Peyer's patch (tissue), 4 donors: ENCODE measurements at places on chromosomes 13 and 19. TPM values are rescaled to one million over a fixed set of nuclear protein-coding genes. Genes with fewer than 3 reads are reported as not detected.

Gene TMEM145
- total RNA-seq, result not detected

Gene ZNF575
- 1.6 TPM for total RNA-seq

Gene LRRC8E
- 0.88 TPM for total RNA-seq

Gene ZNF234
- 7.1 TPM for total RNA-seq

Gene PEAK3
- total RNA-seq, result 5.8 TPM

GRCh38 chr19:7550987-7551761 is 15.7 kb downstream of the PNPLA6 start:
- H3K27ac ChIP-seq, result peak overlapping the region; percentile 12
- no peaks in the 10 kb centered on the region for H3K4me1 ChIP-seq
- peak overlapping the region; percentile 35 for H3K4me3 ChIP-seq
- peak; percentile 81 for DNase-seq
- H3K36me3 ChIP-seq, result no peaks in the 10 kb centered on the region

DNA sequence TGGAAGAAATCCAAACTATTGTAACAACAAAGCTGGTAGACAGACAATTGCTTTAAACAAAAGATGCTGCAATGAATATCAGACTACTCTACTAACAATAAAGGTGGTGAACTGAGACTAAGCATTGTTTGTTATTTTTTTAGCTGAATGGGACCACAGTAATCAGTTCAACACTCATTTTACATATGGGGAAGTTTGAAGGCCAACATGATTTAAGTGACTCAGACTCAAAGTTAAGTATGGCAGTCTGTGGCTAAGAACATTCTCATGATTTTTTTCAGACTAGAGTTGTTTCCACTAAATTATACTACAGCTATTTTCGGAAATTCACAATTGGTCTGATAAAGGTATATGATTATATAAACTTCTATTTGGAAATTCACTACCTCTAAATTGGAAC is 10.4 kb downstream of the EXOSC8 start:
- peaks cover 85% of the 10 kb centered on the region for H3K36me3 ChIP-seq
- no peak overlapping the region for H3K27ac ChIP-seq
- H3K4me3 ChIP-seq, result no peak overlapping the region
- H3K27me3 ChIP-seq, result no peaks in the 10 kb centered on the region
- DNase-seq, result no peak
- H3K4me1 ChIP-seq, result no peaks in the 10 kb centered on the region

DNA sequence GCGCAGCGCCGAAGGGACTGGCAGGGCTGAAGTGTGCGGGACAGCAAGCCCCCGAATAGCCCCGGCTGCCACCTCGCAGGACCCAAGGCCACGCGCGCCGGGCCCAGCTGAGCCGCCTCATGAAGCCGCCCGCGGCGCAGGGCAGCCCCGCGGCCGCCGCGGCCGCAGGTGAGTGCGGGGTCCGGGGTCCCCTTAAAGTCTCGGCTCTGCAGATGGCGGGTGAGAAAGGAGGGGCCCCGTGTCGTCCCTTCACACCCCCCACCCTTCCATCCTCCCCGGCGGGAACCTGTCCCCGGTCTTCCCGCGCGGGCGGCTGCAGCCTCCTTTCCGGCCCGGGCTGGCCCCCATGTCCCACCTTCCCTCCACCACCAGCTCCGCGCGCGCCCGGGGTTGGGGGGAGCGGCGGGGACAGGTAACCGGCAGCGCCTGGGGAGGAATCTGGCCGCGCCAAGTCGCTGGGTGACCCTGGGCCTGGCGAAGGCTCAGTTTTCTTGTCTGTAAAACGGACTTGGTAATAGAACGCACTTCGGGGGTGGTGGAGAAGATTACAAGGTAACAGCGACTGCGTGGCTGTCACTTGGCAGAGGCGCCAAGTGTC is 338 bp downstream of the RGCC start:
- H3K4me1 ChIP-seq, result peaks cover 5% of the 10 kb centered on the region
- H3K36me3 ChIP-seq, result no peaks in the 10 kb centered on the region
- H3K27me3 ChIP-seq, result no peaks in the 10 kb centered on the region
- DNase-seq, result no peak

DNA sequence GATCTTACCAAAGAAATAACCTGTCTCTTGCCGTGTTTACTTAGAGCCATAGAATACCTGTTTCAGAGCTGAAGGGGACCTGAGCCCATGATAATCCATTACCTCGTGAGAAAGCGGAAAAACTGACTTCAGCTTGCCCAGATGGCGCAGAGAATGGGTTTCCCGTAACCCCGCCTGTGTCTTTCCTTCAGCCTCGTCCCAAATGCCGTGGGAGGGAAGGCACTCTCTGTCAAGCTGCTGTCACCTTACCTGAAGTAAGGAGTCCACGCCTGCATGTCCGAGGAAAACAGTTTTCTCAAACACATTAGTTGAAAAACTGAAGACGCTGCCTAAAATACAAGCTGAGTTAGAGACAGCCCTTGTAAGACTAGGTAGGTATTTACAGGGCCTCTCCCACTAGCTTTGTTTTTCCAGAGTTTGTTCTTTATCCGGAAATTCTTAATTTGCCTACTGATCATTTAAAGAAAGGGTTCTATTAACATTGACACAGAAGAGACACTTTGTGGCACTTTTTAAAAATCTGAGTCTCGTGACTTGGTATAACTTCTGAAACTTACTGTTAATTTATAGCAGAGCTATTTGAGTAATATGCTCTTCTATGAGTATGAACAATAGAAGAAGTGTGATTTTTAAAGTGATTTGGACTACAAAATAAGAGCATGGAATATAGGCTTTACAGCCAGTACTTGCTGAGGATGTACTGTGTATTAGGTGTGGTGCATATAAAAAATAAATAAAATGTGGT is 1.3 kb upstream of the INTS6 start:
- no peaks in the 10 kb centered on the region for H3K36me3 ChIP-seq
- peak overlapping the region; percentile 97 for H3K27ac ChIP-seq
- peaks cover 19% of the 10 kb centered on the region for H3K4me1 ChIP-seq
- H3K27me3 ChIP-seq, result no peaks in the 10 kb centered on the region
- H3K4me3 ChIP-seq, result peak overlapping the region; percentile 86

GRCh38 chr13:47869776-47870175 is 131.3 kb downstream of the SUCLA2 start:
- no peaks in the 10 kb centered on the region for H3K4me1 ChIP-seq
- no peak for DNase-seq
- H3K27ac ChIP-seq, result no peak overlapping the region
- no peak overlapping the region for H3K4me3 ChIP-seq
- H3K27me3 ChIP-seq, result no peaks in the 10 kb centered on the region

DNA sequence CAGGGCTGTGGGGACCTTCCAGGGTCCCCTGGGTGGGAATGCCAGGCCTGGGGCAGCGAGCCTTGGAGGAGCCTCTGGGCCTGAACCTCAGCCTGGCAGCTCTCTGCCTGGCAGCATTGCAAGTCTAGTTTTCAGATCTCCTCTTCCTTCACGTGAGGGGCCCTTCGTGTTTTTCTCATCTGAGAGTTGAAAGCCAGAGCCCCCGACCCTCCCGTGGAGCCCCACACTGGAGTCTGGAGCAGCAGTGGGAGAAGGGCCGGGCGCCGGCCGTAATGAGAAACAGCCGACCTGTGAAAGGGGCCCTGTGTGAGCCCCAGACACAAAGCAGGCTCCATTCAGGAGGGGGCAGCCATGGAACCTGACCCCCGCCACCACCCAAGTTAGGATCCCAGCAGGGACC is 19.3 kb downstream of the TMED1 start:
- peak overlapping the region; percentile 82 for H3K27ac ChIP-seq
- H3K27me3 ChIP-seq, result no peaks in the 10 kb centered on the region
- no peak overlapping the region for H3K4me3 ChIP-seq
- H3K4me1 ChIP-seq, result no peaks in the 10 kb centered on the region
- no peaks in the 10 kb centered on the region for H3K36me3 ChIP-seq

GRCh38 chr19:39746836-39747529 is 9.2 kb upstream of the CLC start:
- no peak overlapping the region for H3K4me3 ChIP-seq
- DNase-seq, result no peak
- H3K27me3 ChIP-seq, result no peaks in the 10 kb centered on the region
- no peaks in the 10 kb centered on the region for H3K36me3 ChIP-seq

DNA sequence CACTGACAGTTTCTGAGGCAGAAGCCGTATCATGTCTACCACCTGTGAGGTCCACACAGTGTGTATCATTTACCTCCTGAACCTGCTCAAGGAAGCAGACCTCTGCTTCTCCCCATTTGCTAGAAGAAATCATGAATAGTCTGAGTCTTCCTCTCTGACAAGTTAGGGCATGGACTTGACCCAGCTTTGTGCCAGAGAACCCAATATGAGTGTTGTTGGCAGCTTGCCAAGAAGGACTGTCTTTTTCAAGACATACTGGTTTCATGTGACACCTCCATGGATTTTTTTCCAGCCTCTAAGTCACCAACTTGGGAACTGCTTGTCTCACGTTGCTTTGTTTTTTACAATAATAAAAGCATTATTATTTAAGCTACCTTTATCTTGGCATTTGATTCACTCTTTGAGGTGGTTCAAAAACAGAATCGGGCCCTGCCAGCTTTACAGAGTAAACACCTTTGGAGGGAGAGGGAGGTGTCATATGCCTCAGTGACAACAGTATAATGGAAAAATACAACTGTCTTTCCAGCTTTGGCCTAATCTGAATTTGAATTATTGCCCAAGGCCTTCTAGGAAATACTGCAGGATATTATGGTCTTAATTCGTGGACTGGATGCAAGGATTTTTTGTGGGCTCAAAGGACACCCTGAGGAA is 9.6 kb downstream of the ZNF211 start:
- H3K4me3 ChIP-seq, result no peak overlapping the region
- DNase-seq, result no peak
- H3K4me1 ChIP-seq, result no peaks in the 10 kb centered on the region
- H3K36me3 ChIP-seq, result peaks cover 17% of the 10 kb centered on the region
- no peaks in the 10 kb centered on the region for H3K27me3 ChIP-seq

DNA sequence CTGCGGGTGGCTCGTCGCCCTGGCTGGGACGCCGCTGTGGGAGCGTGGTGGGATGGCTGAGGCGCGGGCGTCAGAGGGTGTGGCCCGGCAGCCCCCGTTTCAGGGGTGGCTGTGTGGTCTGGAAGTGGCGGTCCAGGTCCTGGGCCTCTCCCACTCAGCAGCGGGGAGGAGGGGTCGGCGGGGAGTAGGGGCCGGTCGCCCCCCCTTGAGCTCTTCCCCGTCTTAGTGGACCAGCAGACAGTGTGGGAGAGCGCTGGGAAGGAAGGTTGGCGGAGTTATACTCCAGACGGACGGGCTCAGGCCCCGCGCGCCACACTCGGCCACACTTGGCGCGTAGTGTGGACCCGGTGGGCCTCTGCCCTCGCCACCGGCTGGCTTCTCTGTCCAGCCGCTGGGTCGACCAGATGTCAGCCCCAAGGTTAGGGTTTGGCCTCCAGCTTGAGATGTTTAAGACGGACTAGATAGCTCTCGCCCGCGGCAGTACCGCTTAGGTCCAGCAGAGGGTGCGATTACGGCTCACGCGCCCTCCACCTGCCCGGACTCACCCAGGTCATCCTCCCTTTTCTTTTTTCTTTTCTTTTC is 21.7 kb upstream of the ZNF429 start:
- DNase-seq, result peak; percentile 28
- no peaks in the 10 kb centered on the region for H3K36me3 ChIP-seq
- H3K4me1 ChIP-seq, result no peaks in the 10 kb centered on the region
- H3K27ac ChIP-seq, result no peak overlapping the region
- H3K4me3 ChIP-seq, result peak overlapping the region; percentile 15

- H3K27me3 ChIP-seq, result no peaks in the 10 kb centered on the region
- peak overlapping the region; percentile 8 for H3K27ac ChIP-seq
- H3K4me1 ChIP-seq, result peaks cover 6% of the 10 kb centered on the region
- peak; percentile 38 for DNase-seq
These were observed 4.5 kb upstream of the RAB3A start for GRCh38 chr19:18208098-18208951.

DNA sequence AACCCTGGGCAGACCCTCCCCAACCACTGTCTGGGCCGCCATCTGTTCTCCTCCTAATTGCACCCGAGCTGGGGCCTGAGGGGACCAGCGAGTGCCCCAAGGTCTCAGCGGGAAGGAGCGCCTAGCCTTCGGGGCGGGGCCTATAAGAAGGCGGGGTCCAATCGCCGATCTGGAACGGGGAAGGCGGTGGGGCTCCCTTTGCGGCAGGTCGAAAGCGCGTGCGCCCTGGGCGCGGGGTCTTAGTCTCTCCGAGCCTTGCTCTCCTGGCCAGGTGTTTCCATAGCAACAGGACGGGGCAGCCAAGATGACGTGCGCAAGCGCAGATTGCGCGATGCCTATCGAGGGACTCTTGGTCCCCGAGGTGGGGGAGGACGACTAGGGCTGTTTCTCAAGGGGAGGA is 2.8 kb downstream of the MAST1 start:
- no peak for DNase-seq
- H3K36me3 ChIP-seq, result no peaks in the 10 kb centered on the region
- H3K27me3 ChIP-seq, result peaks cover 34% of the 10 kb centered on the region
- no peaks in the 10 kb centered on the region for H3K4me1 ChIP-seq

DNA sequence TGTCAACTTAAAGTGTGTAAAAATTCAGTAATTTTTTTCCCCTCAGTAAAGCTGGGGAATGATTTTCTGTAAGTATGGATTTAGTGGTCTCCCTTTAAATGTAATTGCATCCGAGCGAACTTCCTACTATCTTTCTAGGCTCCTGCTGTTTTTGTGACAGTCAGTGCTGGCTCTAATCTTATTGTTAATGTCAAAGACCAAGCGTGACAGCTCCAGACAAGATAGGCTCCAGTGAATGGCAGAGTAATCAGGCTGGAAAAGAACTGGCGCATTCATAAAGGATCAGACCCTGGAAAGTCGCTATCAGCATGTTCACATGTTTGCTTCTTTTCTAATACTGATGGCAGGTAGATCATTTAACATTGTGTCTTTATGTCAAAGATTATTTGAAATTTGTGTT is 908.0 kb upstream of the ATXN8OS start:
- no peaks in the 10 kb centered on the region for H3K4me1 ChIP-seq
- no peak overlapping the region for H3K4me3 ChIP-seq
- DNase-seq, result no peak
- no peak overlapping the region for H3K27ac ChIP-seq
- no peaks in the 10 kb centered on the region for H3K27me3 ChIP-seq

DNA sequence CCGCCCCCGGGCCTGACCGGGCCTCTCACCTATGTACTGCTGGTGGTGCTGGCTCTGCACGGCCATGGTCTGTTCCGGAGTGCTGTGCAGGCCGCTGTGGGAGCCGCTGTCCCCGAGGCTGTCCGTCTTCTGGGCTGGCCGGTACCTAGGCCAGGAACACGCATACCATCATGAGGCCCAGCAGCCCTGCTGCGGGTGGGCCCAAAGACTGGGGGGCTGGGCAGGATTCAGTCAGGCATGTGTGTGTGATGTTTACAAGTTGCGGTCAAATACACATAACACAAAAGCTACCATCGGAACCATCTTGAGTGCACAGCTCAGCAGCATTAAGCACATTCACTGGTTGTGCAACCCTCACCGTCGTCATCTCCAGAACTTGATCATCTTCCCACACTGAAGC is 32.2 kb upstream of the RANBP3 start:
- no peaks in the 10 kb centered on the region for H3K4me1 ChIP-seq
- H3K27ac ChIP-seq, result no peak overlapping the region
- H3K4me3 ChIP-seq, result no peak overlapping the region
- H3K36me3 ChIP-seq, result no peaks in the 10 kb centered on the region
- DNase-seq, result no peak

- H3K27me3 ChIP-seq, result no peaks in the 10 kb centered on the region
- H3K36me3 ChIP-seq, result no peaks in the 10 kb centered on the region
- DNase-seq, result no peak
- no peaks in the 10 kb centered on the region for H3K4me1 ChIP-seq
- H3K27ac ChIP-seq, result no peak overlapping the region
These were observed 25.4 kb upstream of the C2CD4C start for GRCh38 chr19:434152-434960.

- H3K4me1 ChIP-seq, result no peaks in the 10 kb centered on the region
- no peaks in the 10 kb centered on the region for H3K27me3 ChIP-seq
- no peaks in the 10 kb centered on the region for H3K36me3 ChIP-seq
- no peak overlapping the region for H3K27ac ChIP-seq
- no peak for DNase-seq
These were observed 34.6 kb upstream of the SLC46A3 start for GRCh38 chr13:28753208-28753892.
